ENCODE measurements at places on chromosomes 7 and 10.

GRCh38 chr7:114802632-114803031 lies 119.3 kb upstream of the MDFIC start:
- DNase-seq: no peak

DNA sequence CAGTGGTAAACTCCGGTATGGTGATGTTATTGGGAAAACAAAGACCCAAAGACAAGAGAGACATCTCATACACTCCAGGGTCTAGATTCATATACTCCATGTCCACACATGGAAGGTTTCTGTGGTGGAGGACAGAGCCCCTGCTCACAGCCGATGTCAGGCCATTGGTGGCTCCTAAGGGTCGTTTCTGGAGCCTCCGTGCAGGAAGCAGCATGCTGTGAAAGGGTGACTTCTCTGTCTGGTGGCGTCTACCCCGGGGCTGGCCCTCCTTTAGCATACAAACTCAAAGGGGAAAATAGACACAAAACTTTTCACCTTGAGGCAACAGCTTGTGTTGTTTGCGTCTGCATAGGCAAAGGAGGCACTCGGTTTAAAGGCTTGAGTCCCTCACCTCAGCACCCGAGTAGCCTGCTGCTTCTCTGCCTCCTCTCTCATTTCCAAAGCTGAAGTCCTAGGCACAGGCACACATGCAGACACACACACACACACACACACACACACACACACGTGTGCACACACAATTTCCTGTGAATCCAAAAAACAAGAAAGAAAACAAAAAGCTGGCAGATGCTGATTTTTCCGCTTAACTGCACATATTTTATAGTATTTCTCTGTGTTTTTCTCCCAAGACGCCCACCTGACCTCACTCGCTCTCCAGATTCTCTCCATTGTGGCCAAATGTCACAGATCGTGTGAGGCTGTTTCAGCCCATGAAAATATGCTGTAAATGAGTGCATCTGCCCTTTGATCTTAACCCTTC lies 601.4 kb upstream of the MGMT start:
- DNase-seq: no peak

DNA sequence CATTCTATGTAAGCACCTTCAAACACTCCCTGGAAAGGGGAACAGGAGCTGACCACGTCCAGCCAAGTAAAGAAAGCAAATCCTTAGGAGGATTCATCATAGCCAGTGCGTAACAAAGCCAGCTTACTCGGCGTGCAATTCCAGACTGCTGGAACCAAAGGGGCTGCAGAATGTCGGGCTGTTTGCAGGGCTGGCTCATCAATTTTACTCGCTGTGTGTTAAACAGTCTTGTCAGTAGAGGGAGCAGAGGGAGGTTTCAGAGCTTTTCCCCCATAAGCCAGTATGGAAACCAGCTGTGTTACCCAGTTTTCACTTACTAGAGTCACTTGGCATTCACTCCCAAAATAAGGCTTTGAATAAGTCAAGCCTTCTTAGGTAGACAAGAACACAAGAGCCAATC lies 127.1 kb downstream of the KMT2E start:
- DNase-seq: peak; percentile 13

GRCh38 chr10:69439350-69439739 lies 11.9 kb upstream of the TSPAN15 start:
- no peak for DNase-seq

DNA sequence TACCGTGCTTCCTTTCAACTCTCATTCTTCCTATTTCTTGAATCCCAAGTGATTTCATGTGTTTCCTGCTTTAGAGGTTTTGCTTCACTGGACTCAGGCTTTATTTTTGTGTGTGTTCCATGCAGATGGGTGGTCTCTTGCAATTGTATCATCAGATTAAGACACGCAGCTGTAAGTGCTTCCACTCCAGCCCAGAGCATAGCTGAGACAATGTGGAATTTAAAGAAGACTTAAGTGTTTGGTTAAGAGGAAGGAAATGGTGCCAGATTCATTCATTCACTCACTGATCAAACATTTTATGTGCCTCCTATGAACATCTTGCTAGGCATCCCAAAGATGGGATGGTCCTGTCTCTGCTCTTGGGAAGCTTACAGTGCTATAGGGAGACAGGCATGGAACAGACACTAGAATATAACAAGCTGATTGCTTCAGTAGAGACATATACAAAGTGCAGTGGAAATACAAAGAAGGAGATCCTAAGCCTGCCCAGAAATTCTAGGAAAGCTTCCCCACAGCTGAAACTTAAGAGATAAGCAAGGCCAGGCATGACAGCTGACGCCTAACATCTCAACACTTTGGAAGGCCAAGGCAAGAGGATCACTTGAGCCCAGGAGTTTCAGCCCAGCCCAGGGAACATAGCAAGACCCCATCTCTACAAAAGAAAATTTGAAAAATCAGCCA lies 46.1 kb upstream of the LRRC17 start:
- no peak for DNase-seq

- DNase-seq: no peak
Measured at GRCh38 chr7:143248761-143249354, 14.4 kb upstream of the GSTK1 start.

- no peak for DNase-seq
Measured at GRCh38 chr7:125390981-125391380, 461.4 kb upstream of the POT1 start.

DNA sequence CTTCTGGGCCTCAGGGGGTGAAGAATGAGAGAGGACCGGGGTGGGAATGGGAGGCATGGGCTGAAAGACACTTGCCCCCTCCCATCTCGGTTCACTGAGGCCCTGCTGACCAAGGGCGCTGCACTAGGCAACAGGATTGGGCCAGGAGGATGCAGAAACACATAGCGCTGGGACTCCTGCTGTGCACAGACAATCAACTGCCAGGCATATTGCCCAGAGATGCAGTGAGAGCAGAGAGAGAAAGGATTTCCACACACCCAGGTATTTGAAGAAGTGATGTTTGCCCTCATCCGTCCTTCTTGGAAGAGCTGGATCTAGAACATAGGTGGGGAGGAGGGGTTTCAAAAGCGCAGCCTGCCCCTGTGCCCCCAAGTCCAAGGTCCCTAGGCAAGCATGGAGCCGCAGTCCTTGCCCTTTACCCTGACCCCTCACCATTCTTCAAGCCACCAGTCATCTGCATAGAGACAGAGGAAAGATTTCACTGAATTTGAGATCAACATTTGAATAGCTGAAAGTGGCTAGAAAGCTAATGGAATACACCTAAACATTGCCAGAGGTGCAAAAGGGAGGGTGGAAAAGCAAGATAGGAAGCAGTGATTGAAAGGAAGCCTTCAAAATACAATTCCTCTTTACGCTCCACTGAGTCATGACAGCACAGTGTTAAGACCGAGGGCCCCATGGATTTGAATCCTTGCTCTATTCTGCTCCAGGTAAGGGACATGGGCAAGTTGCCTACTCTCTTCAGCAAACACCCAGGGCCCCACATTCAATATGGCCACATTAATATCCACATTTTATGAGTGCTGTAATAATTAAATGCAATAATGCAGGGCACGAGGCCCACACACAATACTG lies 44.2 kb upstream of the TNS3 start:
- DNase-seq: no peak

DNA sequence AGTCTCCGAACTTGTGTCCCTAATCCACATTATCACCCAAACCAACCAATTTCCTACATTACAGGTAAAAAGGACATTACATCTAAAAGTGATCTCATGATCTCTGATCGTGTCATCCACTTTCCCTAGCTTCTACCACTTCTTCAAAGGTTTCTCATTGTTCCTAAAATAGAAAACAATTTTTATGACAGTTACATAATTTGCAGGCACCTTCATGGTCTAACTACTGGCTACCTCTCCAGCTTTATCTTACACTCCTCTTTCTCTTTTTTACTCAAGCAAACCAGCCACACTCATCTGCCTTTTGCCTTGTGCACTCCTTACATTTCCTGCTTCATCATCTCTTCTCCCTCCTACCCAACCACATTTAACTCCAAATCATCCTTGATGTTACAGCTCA lies 886.7 kb upstream of the SORCS1 start:
- no peak for DNase-seq

- DNase-seq: no peak
Measured at GRCh38 chr10:11884706-11885423, 61.7 kb downstream of the PROSER2 start.

GRCh38 chr7:28165961-28166955 lies 14.3 kb downstream of the JAZF1 start:
- DNase-seq: no peak

DNA sequence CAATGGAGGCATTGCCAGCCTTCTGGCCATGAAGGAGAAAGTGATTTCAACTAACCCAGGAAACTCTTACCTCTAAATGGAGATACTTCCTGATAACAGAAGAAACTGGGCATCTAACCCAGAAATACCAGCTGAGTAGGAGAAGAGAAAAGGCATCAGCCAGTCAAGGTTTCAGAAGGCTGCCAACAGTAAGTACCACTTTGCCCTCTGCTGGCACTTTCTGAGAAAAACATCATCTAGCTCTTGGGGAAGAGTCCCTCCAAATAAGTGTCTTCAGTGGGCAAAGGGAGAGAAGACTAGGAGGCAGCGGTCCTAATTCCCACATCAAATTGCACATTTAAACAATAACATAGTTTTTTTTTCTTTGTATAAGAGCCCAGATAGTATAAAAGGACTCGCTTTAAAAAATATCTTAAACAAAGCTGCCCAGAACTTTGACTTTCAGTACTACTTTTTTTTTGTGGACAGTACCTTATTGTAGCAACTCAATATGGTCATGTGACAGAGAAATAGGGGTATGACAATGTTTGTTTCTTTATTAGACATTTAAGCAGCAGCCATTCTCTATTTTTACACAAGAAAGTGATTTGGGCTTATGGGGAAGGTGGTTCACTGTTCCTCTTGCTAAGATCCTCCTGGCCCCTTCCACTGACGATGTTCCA lies 157.3 kb downstream of the CTTNBP2 start:
- no peak for DNase-seq

GRCh38 chr10:127424594-127425264 lies 124.4 kb upstream of the NPS start:
- DNase-seq: no peak

DNA sequence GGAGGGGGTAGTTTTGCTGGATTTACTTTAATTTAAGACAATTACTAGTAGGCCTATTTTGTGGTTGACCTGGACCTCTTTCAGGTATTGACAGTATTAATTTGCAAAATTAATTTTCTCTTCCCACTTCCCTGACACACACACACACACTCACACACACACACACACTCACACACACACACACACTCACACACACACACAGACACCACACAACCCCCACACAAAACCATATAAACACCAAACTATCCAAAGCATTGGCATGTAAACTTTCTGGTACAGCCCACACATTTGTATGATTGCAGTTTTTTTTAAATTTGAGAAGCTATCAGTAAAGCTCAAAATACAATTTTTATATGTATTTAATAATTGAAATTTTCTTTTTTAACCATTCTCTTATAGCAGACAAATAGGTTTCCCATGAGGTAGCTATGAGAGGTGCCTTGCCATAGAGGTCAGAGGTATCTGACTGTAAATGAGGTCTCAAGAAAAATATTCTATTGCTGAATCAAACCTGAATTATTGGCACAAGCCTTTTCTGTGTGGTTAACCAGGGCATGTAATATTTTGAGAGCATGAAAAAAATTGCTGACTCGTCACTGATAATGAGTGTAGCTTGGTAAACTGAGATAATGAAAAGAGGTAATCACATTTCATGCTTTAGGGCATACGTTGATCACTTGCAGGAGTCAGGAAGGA lies 306.5 kb downstream of the GATA3 start:
- DNase-seq: no peak

GRCh38 chr10:119769886-119770285 lies 44.0 kb downstream of the INPP5F start:
- DNase-seq: no peak

DNA sequence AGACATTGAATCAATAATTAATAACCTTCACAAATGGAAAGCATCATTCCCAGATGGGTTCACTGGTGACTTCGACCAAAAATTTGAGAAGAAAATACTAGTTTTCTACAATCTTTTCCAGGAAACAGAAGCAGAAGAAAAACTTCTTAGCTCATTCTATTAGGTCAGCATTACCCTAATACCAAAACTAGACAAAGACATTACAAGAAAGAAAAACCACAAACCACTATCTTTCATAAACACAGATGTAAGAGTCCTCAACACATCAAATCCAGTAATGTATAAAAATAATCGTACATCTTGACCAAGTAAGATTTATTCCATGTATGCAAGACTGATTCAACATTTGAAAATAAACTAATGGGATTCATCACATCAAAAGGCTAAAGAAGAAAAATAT lies 64.0 kb upstream of the CDK1 start:
- DNase-seq: peak; percentile 45

- no peak for DNase-seq
Measured at GRCh38 chr7:139355320-139355719, 4.4 kb upstream of the LUC7L2 start.

DNA sequence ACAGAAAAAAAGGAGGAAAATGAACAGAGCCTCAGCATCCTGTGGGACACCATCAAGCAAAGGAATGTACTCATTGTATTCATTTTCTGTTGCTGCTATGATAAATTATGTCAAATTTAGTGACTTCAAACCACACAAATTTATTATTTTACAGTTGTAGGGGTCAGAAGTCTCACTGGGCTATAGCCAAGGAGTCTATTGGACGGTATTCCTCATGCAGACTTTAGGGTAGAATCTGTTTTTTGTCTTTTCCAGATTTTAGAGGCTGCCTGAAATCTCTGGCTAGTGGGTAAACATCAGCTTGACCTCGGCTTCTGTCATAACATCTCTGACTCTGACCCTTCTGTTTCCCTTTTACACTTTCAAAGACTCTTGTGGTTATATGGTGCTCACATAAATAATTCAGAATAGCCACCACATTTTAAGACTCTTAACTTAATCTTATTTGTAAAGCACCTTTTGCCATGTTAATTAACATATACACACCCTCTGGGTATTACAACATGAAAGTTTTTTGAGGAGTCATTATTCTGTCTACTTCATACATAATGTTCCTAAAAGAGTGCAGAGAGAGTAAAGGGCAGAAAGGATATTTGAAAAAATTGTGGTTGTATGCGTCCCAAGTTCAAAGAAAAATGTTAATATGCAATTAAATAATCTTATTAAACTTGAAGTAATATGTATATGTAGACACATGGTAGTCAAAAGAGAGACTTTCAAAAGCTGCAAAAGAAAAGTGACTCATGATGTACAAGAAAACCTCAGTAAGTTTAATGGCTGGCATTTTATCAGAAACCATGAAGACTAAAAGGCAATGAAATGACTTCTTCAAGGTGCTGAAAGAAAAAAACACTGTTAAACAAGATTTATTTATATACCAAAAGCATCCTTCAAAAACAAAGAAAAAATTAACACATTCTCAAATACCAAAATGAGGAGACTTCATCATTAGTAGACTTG lies 70.8 kb upstream of the MEOX2 start:
- no peak for DNase-seq

- DNase-seq: no peak
Measured at GRCh38 chr7:103576641-103577040, 130.6 kb upstream of the SLC26A5 start.

DNA sequence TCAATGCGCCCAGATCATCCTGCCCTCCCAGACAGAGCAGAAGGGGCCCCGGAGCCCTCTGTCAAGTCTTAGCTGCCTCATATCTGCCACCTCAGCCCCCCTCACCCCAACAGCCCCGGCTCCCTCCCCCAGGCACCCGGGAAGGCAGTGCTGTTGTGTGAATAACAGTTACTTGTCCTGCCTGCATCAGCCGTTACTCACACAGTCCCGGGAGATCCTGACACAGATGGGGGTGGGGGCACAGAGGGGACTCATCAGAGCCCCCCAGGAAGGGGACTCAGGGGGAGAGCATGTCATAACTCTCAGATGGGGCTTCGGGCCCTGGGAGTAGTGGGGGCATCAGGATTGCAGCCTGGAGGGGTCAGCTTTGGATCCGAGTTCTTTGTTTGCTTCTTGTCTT lies 12.4 kb upstream of the SERPINE1 start:
- DNase-seq: no peak

- DNase-seq: no peak
Measured at GRCh38 chr7:129257168-129257567, 32.3 kb downstream of the AHCYL2 start.

All from CD4-positive, alpha-beta T cell treated with Interleukin-21 for 1 hour (primary cell).